ENCODE measurements at places on chromosomes 2 and 18.

DNA sequence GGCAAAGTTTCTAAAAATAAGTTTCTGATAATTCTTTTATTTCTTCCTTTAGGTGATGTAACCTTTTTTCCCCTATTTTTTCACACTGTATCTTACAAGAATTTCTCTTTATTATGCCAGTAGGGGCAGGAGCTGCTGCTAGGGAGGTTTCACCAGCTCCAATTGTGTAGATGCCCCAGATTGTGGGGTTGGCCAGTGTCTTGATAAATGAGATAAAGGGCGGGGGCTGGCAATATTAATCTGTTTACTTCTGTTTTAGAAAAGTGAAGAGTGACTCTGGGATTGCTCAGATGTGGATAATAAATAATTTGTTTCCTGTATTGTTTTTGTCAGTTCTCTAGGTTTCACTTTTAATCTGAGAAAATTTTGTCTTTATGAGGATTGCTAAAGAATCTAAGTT is 190.4 kb downstream of the MC4R start:
- no peak for DNase-seq

- DNase-seq: peak; percentile 78
Measured at GRCh38 chr2:223654384-223654915, 52.3 kb upstream of the SCG2 start.

DNA sequence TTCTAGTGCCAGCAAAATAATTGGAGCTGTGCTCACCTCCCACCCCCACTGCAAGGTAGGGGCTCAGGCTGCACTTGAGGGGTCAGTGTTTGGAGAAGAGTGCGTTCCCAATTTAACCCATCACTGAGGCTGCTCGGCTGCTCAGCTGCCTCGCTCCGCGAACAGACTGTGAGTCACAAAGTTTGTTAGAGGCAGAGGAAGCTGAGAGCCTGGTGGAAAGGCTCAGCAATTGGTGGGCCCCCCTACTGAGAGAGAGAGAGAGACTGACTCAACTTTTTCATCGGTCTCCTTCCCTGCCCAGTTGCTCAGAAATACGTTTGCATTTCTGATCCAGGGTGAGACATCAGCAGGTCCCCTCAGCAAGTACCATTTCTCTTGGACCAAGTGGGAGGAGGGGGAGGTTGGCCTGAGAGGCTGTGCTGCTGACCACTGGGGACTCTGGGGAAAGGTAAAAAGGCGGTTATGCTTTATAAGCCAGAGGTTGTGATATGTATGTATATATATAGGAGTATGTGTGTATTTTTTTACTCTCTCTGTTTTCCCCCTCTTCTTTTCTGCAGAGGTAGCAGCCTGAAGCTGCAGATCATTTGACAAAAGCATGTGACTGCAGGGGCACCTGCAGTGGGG is 1.5 kb downstream of the EFR3B start:
- peak; percentile 87 for DNase-seq

DNA sequence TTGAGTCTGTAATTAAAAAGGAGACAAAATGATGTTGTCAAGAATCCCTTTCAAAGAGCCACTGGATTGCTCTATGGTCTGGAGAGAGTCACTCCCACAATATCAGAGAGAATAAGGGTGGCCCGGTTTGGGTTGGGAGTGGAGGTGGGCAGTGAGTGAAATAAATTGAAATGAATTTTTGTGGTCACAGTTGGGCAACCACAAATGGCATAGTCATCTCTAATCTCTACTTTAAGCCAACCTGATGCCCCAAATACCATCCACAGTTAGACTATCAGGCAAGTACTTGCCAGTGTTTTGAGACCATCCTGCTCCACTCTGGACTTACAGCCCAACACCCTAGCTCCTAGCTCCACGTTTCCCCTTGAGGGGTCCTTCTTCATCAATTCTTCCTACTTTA is 559.7 kb downstream of the BCL11A start:
- DNase-seq: no peak

DNA sequence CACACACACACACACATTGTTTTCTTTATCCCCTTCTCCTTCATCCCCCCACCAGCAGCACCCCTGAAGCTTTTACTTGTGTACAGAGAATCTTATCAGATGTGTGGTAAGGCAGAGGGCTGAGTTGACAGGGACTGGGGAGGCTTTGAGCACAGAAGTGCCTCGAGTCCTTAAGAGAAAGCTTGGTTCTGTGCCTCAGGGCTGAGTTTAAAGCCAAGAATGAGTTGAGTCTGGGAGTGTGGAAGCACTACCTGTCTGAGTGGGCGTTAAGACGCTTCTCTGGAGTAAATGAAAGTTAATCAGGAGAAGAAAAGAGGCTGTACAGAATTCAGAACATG is 2.7 kb downstream of the ID2 start:
- peak; percentile 37 for DNase-seq

- no peak for DNase-seq
Measured at GRCh38 chr18:21851327-21851961, 110.9 kb downstream of the MIB1 start.

GRCh38 chr2:74391580-74392448 is 11.7 kb upstream of the DCTN1 start:
- peak; percentile 58 for DNase-seq

DNA sequence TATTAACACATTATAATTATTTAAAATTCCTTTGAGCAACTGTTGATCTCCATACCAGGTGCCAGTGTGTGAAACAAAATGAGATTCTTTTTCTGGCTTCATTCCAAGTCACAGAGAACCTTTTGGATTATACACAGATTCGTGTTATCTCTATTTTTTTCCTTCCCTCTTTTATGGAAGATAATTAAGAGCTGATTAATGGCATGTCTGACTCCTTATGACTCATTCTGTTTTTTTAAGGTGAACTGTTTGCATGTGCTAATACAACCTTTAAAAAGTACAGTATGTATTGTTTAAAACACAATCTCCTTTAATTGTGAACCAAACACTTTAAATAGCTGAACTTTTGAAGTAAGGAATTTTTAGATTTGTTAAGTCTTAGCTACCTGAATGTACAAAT is 39.3 kb downstream of the PELI1 start:
- DNase-seq: peak; percentile 35

- DNase-seq: no peak
Measured at GRCh38 chr2:46393347-46393820, 86.0 kb upstream of the TMEM247 start.

DNA sequence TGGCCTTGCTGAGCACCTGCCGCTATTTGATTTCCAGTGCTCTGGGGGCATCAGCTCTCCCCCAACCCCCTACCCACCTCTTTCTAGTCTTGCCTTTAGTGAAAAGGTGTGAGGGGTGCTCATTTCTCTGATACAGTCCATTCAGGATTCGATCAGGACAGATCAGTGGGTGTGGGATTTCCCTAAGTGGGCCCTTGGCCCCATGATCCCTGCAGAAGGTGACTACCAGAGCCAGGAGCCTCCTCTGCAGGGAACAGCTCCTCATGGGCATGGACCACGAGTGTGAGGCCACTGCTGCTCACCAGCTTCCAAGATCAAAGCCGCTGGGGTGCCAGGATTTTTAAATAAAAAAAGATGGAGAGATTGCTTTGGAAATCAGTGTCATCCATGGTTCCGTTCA is 835.2 kb upstream of the ID2 start:
- no peak for DNase-seq

- no peak for DNase-seq
Measured at GRCh38 chr2:105725388-105725787, 19.3 kb upstream of the NCK2 start.

- DNase-seq: no peak
Measured at GRCh38 chr18:41989508-41989907, 34.5 kb downstream of the PIK3C3 start.

DNA sequence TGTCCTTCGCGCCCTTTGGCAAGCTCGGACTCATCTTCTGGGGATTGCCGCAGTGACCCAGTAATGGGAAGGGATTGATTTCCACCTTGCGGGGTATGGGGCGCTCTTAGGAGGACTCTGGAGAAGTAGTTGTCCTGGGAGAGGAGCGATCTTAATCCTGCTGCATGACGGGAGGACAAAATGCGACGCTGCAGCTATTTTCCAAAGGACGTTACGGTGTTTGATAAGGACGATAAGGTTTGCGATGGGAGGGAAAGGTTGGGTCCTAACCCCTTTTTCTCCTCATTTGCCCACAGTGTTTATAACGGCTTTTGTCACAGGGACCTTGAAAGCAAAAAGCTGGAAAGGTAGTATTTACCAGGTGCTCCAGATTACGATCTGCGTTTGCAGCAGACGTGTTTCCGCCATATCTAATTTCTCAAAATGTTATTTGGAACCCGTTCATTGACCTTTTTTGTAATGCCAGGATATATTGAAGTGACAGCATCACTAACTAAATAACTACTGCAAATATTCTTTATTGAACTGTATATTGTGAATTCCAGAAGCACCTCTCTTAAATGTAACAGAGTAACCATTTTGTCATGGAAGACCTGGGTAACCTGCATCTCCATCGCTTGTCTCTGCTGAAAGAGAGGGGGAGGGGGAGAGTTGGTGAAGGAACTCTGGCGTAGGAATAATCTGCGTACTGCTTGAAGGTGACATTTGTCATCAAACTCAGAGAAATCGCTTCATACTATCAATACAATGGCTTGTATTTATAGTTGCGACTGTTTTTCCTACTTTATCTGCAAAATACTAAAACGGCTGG is 590 bp downstream of the MDH1 start:
- DNase-seq: no peak

DNA sequence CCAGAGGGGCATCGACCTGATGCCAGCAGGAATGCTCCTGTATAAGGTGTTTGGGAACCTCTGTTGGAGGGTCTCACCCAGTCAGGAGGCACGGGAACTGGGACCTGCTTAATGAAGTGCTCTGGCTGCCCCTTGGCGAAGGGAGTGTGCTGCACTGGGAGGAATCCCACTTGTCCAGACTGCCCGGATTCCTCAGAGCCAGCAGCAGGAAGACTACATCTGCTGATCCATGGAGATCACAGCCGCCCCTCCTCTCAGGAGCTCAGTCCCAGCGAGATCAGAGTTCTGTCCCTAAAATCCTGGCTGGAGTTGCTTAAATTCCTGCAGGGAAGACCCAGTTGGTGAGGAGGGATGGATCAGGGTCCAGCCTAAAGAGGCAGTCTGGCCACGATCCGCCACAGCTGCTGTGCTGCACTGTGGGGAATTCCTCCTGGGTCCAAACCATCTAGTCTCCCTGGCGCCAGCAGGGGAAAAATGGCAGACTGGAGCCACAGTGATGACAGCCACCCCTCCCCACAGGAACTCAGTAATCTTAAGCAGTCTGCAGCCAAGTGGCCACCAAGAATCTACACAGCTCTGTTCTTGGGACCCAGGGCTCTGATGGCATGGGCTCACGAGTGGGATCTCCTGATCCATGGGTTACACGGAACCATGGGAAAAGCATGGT is 76.5 kb upstream of the NRP2 start:
- no peak for DNase-seq

- no peak for DNase-seq
Measured at GRCh38 chr18:48751727-48752468, 198.9 kb downstream of the SMAD7 start.

- DNase-seq: peak; percentile 22
Measured at GRCh38 chr2:217650716-217651360, 352.0 kb downstream of the TNS1 start.

GRCh38 chr2:214193943-214194342 is 216.9 kb upstream of the VWC2L start:
- peak; percentile 74 for DNase-seq

DNA sequence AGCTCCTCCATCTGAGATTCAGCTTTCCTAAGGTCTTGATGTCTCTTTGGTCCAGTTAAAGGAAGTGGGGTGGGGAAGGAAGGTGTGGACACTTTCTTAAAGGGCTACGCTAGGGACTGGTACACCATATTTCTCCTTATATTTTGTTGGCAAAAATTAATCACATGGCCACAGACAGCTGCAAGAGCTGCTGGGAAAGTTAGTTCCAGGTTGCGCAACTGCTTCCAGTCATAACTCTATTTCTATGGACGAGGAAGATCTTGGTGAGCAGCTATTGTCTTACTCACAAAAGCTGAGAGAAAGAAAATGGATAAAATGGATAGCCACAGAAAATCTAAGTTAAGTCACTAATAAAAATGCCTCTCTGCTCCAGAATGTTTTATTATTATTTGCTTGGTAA is 60.7 kb upstream of the PPM1B start:
- DNase-seq: no peak

GRCh38 chr2:53512071-53512826 is 255.4 kb upstream of the CHAC2 start:
- DNase-seq: peak; percentile 60

DNA sequence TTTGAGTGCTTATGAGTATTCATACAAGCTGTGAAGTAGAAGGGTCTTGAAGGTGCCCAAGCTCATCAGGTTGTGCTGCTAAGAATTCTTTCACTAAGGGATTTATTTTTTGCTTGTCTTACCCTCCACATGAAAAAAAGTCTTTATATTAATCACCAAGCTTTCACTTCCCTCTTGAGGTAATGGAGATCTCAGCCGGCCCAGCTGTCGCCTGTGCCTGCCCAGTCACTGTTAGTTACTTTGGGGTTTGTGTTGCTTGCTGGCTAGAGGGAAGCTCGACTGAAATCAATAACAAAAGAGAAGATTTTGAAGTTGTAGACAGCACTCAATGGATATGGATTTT is 21.9 kb downstream of the MC2R start:
- no peak for DNase-seq

GRCh38 chr2:39631718-39632117 is 34.0 kb upstream of the TMEM178A start:
- DNase-seq: peak; percentile 100

DNA sequence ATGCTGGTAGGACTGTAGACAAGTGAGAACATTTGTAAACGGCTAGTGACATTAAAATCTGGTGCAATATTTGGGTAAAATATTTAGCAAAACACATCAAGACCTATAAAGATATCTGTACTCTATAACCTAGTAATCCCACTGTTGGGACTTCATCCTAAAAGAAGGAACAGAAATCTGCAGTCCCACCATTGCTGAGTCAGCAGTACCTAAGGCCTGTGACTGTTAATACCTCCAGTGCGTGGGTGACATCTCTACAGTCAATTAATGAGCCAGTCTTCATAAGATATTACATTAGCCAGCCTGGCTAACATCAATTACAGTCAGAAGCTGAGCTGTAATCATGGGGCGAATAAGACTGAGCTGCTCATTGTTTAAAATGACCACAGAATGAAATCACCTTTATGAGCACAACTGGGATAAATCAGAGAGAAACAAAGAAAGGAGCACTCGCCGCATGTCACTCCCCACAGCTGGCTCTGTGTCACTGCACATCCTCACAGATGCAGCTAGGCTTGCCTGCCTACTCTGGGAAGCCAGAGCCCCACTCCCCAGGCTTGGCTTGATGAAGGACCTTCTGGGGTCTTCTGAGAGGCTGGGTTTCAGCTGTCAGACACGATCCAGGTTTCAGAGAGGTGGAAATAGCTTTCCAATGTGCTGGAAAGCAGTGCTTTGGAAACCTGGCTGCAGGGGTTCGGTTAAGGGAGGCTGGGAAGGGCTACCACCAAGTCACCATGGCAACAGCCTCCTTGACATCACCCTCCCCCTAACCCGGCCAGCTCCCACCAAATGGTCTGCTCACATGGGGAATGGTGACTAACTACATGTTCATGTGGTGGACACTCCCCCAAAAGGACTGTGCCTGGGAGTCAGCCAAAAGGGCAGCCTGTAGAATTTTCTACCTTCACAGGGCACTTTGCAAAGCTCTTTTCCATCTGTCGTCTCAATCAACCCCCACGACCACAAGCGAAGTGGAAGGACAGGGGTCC is 145.0 kb downstream of the ZBTB7C start:
- peak; percentile 29 for DNase-seq

Data from astrocyte (in vitro differentiated cells and primary cell).